ENCODE measurements at places on chromosomes 4 and X. TPM values are rescaled to one million over a fixed set of nuclear protein-coding genes. Genes with fewer than 3 reads are reported as not detected.

ETDA gene
- not detected for total RNA-seq

TASL gene
- total RNA-seq = 7.0 TPM

ARHGAP24 gene
- total RNA-seq = not detected

IGSF1 gene
- not detected for total RNA-seq

RASSF6 gene
- not detected for total RNA-seq

CT45A5 gene
- total RNA-seq = not detected

STK32B gene
- not detected for total RNA-seq

ATP1B4 gene
- not detected for total RNA-seq

SPINK2 gene
- not detected for total RNA-seq

CT55 gene
- total RNA-seq = not detected

HNRNPH2 gene
- total RNA-seq = 21.3 TPM

PNMA3 gene
- total RNA-seq = 0.67 TPM

IRS4 gene
- total RNA-seq = 0.07 TPM

MAGEA4 gene
- total RNA-seq = not detected

RAI2 gene
- total RNA-seq = 0.17 TPM

PPP1R2C gene
- total RNA-seq = not detected

ADH7 gene
- total RNA-seq = not detected

Measured in activated T-helper 1 cell treated with anti-CD3 and anti-CD28 coated beads, Interleukin-12 subunit alpha, Interleukin-12 subunit beta, Interleukin-2, Interleukin-4 antibody, amounts not matched to agents 30 ng/mL and 10 ng/mL and 1 ng/mL, durations not matched to agents 14 hours and 24 hours and 36 hours (primary cell).